ENCODE measurements at places on chromosomes 3 and 15.
A peak's percentile ranks its signal among the peaks of the same experiment; 100 is the strongest.

DNA sequence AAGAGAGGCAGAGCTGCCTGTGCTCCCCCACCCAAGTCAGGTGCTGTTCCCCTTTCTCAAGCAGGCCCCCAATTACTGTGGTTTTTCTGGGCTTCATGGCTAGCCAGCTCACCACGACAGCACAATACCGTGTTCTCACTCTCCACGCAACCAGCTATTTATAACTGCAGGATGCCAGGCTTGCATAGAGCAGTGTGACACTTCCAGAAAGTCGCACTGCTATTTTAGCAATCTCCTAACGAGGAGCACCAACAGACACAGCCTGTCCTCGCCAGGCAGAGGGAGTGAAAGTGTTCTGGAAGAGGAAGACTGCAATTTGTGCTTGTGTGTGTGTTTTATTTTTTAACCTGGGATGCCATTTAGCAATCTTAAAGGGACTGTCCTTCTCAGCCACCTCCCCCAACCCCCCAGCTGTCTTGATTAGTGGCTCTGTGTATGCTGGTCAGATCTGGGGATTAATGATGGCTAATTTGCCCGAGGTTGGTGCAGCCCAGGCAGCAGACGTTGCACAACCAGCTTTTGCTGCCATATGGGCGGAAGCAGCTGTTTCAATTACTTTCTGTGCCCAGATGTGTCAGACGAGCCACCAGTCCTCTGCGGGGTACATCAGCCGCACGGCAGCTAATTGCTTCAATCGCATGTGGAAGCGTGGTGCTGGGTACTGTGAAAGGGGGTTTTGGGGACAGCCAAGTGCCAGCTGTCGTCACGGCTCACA lies 268.0 kb upstream of the ARRDC4 start:
- DNase-seq, result no peak

DNA sequence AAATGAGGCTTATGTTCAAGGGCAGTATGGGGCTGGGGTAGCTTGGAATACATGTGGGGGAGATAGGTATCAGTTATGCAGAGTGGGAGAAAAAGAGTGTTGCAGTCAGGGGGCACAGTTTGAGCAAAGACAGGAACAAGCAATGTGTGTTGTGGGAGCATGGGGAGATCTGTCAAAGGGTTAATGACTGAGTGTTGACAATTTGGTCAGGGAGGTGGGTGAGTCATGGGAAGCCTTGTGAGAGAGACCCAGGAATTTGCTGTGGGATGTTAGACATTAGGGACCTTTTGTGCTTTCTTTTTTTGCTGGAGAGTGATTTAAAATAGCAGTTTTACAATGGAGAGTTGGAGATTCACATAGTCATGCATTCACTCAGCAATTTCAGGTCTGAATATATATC lies 221.6 kb upstream of the NR2E3 start:
- DNase-seq, result peak; percentile 39

- DNase-seq, result no peak
Measured at GRCh38 chr15:56699743-56700142, 33.6 kb downstream of the ZNF280D start.

- DNase-seq, result no peak
Measured at GRCh38 chr3:181533811-181534210, 177.9 kb upstream of the SOX2 start.

DNA sequence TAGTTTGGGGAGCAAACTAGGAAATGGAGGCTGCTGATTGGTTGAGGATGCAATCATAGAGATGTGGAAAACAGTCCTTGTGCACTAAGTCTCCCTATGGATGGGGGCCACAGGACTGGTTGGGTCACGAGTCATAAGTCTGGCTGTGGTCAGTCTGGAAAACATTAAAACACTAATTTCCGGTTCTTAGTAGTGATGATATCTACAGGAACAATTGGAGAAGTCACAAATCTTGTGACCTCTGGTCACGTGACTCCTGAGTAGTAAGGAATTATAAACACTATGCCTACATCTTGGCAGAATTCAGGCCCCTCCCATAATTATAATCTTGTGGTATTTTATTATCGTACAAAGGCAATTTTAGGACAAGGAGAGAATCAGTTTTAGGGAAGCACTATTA lies 317.3 kb upstream of the ARPP21 start:
- no peak for DNase-seq

- DNase-seq, result no peak
Measured at GRCh38 chr3:72533591-72534473, 314.4 kb downstream of the SHQ1 start.

- DNase-seq, result no peak
Measured at GRCh38 chr3:130904491-130904890, 10.6 kb downstream of the ATP2C1 start.
